Effector CD8-positive, alpha-beta T cell (primary cell): ENCODE measurements at places on chromosomes 2 and 18.
A peak's percentile ranks its signal among the peaks of the same experiment; 100 is the strongest.

DNA sequence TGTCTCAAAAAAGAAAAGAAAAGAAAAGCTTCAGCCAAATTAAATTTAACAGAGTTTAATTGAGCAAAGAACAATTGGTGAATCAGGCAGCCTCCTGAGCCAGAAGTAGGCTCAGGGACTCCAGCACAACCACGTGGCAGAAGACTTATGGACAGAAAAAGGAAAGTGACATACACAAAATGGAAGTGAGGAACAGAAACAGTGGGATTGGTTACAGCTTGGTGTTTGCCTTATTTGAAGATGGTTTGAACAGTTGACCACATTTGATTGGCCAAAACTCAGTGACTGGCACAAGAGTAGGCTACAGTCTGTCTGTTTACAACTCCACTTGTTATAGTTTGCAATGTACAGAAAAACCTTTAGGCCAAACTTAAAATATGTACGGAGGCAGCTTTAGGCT lies 83.1 kb downstream of the SOCS6 start:
- no peak for DNase-seq

- no peak for DNase-seq
Measured at GRCh38 chr2:131112529-131112928, 7.4 kb downstream of the PLEKHB2 start.

DNA sequence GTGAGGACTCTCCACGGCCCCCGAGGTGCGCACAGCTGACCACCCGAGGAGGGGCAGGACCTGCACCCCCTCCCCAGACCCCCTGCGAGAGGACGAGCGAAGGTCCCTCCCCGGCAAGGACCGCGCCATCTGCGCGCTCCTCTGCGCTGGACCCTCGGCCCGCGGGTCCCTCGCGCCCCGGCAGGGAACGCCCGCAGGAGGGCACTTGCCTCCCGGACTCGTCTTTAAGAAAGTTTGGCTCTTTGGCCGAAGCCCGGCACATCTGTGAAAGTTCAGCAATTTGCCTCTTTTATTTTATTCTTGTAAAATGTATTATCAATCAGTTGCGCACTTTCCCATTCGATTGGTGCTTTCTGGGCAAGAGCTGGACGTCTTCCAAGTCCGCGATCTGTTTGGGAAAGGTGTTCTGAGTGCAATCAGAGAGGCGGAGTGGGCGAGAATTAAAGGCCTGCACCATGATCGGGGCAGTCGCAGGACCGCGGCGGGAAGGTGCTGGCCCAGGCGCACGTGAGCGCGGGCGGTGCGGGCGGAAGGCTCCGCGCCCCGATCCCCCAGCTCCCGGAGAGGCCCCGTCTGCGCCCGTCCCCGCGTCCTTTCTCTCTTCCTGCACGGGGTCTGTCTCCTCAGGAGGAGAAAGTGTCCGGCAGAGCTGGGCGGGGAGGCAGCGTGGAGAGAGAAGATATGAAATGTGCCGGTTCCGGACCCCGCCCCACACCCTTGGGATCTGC lies 1.6 kb upstream of the ALKAL2 start:
- DNase-seq: no peak

GRCh38 chr18:9671214-9671613 lies 36.9 kb upstream of the RAB31 start:
- DNase-seq: no peak

DNA sequence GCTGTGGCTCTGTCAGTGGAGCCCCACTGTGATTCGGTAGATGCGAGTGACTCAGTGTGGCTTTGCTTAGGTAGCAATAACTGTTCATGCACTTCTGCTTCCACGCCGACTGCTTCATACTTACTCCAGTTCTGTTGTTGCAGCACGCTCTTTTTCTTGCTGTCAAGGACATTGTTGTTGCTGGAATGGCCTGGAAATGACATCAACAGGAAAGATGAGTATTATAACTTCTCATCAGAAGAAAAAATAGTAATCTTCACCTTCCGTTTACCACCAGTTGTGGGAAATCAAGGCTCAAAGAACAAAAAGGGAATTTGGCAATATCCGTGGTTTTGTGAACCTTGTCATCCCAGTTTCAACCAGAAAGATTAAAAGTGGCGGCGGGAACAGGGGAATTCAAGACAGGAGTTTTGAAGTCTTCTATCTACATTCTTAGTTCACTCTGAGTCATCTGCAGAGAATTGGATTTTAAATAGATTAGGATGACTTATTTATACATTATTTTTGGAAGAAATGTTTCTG lies 8.3 kb downstream of the TM4SF20 start:
- DNase-seq: no peak

DNA sequence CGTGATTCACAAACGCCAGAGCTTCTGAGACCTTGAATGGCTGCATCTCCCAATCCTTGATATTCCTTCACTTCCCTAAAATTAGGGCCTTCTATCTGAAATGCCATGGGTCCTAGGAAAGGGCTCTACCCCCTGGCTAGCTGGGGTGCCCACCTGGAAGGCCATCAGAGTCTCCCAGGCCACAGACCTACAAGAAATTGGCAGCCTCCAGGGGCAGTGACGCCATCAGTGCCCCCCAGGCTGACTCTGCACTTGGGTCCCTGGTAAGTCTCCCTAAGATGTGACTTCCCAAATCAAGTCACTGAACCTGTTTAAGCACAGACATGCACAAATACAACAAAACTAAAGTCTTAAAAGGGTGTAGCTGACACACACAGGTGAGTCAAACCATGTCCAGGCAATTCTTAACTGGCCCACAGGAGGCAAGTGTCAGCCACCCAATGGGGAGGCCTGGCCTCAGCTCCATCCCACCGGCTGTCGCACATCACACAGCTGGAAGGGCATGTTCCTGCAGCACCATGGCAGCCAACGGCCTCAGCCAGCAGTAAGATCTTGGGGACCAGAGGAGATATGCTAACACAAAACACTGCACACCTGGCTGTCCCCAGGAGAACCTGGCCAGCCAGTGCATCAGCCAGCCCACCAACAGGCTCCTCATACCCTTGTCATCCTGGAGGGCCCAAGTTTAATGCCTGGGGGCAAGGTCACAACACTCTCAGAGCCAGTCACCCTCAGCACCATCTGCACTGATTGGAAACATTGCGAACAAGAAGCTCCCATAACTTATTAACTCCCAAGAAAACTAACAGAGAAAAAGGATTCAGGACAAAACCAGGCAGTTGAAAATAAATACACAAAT lies 5.2 kb downstream of the PARD6G start:
- no peak for DNase-seq

DNA sequence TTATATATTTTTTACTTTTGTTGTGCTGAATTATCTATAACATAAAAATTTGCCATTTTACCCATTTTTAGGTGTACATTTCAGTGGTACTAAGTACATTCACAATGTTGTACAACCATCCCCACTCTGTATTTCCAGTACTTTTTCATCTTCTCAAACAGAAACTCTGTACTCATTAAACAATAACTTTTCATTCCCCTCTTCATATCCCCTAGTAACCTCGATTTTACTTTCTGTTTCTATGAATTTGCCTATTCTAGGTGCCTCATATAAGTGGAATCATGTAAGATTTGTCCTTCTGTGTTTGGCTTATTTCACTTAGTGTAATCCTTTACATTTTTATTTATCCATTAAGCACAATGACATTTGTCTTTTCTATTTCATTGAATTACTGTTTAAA lies 51.3 kb downstream of the GTF2A1L start:
- no peak for DNase-seq

DNA sequence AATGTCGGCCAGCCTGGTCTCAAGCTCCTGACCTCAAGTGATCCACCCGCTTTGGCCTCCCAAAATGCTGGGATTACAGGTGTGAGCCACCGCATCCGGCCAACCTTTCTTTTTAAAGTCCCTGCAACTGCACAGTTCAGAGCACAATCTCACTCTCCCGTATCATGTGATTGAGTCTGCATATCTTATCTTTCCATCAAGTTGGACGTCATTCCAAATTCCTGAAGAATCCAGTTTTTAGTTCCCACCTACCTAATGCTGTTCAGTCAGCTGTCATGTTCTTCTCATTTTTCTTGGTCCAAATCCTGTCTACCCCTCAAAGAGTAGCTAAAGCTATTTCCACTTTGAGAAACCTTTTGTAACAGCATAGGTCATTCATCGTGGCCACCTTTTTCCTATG lies 110.8 kb upstream of the FBXO11 start:
- no peak for DNase-seq

- DNase-seq: peak; percentile 10
Measured at GRCh38 chr2:126658905-126659561, 3.1 kb downstream of the GYPC start.

DNA sequence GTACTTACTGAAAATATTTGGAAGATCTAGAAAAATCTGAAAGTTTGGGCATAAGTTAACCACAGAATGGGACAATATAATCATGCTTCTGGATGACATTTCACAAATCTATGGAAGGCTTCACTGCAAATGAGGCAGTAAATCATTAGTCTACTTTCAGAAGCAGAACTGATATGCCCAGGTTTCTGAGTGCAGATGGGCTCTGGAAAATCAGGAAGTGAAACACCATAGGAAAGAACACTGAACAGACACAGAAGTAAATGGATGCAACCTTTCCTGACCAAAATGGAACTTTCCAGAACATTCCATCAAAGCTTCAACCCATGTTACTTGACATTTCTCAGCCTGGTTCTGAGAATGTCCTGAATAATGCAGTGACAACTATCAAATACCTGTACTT lies 55.1 kb downstream of the KCNG3 start:
- DNase-seq: no peak

- no peak for DNase-seq
Measured at GRCh38 chr2:105411720-105412407, 13.0 kb upstream of the FHL2 start.

DNA sequence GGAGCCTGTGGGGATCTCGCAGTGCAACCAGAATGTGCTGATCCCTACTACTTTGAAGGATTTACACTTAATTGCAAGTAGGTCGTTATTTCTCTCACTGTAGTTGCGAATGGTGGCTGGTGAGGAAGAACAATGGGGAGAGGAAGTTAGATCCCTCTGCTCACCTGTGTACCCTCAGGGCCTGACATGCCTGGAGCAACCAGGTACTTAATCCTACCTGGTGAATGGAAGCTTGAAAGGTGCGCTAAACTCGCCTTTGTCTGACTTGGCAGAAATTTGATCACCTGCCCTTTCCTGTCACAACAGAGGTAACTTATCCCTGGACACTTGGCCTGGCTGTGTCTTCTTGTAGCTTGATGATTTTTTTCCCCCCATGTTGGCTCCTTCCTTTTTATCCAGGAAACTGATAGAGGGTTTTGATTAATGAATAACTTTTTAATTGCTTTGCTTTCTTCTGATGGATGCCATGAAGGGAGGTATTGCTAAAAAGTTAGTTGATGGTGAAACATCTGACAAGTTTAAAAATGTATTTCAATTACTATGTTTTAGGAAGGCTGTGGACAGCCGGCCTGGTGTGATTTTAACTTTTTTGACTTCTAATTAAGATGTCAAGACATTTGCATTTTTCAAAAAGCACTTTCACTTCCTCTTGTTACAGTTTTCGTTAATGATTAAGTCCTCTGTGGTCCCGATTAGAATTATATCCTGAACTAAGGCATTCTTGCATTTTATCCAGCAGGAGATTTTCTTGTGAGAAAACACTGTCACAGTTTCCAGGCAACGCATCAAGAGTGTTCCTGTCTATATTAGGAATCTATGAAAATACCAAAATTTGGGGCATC lies 9.2 kb downstream of the SGPP2 start:
- no peak for DNase-seq

DNA sequence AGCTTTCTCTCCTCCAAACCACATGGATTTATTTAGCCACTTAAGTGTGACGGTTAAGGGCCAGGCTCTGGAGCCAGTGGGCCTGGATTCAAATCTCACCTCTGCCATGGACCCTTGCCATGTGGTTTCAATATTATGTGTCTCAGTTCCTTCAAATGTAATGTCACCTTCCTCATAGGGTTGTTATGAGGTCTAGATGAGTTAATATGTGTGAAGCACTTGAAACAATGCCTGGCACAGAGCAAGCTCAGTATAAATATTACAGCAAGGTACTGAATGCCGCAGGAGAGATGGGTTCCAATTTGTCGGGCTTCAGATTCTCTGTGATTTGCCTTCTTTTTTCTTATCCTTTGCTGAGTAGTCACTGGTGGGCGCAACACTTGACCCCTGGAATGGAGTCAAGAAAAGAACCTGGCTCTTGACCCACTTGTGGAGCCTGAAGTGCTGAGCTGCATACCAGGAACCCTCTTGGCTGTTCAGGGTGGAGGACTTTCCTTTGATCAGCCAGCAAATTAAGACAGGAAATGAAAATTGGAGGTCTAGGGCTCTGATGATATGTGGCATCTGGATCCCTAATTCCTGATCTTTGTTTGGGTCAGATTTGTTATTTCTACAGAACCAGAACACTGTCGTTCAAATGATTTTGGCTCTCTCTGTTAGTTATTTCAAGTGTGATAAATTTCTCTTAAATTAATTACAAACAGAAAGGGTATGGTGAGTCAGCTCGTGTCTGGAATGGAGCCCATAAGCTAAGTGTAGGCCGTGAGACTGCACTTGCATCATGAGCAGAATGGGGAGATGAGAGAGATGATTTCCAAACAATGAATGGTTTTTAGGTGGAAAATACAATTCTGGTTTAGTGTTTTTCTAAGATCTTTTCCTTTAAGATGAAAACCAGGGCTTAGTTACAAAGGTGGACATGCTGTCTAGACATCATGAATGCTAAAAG lies 293.0 kb downstream of the KCNS3 start:
- no peak for DNase-seq

- DNase-seq: no peak
Measured at GRCh38 chr18:36181898-36182506, 5.3 kb upstream of the MOCOS start.

DNA sequence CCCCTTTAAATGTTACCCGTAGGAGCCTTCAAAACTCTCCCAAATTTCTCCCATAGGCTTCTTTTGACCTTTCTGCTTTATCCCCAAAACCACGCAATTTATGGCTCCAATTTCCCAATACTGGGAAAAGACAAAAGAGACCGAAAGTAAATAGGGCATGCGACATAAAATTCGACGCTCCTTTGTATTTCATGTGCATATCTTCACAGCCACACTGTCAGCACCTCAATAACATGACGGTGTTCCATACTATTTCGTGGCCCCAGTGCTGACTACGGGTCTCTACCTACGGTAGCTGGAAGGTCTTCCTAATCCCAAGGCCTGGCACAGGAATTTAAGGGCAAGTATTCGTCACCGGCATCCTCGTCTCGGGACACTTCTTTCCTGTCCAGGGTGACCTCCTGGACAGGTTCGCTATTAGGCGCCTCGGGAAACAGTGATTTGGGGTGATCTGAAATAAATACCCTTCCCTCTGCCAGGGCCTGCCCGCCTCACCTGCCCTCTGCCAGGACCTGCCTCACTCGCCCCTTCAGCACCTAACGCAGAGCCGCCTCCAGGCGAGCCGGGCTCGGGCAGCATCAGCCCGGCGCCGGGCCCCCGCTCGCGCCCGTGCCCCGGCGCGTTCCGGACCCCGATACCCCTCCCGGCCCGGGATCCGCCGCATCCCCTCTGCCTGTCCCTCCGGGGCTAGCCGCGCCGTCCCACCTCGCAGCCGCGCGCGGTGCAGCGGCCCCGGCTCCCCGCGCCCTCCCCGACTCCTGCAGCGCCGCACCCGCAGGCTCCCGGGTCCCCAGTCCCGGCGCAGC lies 680 bp downstream of the DTNB start:
- peak; percentile 41 for DNase-seq

- no peak for DNase-seq
Measured at GRCh38 chr18:13237073-13237472, 18.5 kb downstream of the LDLRAD4 start.
